ENCODE measurements at places on chromosomes 12 and 14.
A peak's percentile ranks its signal among the peaks of the same experiment; 100 is the strongest.

GRCh38 chr12:112425582-112426382 lies 7.0 kb downstream of the PTPN11 start:
- no peak for DNase-seq

GRCh38 chr14:97634751-97635150 lies 837.6 kb downstream of the VRK1 start:
- no peak for DNase-seq

- DNase-seq, result no peak
Measured at GRCh38 chr12:32379213-32379612, 20.1 kb upstream of the FGD4 start.

DNA sequence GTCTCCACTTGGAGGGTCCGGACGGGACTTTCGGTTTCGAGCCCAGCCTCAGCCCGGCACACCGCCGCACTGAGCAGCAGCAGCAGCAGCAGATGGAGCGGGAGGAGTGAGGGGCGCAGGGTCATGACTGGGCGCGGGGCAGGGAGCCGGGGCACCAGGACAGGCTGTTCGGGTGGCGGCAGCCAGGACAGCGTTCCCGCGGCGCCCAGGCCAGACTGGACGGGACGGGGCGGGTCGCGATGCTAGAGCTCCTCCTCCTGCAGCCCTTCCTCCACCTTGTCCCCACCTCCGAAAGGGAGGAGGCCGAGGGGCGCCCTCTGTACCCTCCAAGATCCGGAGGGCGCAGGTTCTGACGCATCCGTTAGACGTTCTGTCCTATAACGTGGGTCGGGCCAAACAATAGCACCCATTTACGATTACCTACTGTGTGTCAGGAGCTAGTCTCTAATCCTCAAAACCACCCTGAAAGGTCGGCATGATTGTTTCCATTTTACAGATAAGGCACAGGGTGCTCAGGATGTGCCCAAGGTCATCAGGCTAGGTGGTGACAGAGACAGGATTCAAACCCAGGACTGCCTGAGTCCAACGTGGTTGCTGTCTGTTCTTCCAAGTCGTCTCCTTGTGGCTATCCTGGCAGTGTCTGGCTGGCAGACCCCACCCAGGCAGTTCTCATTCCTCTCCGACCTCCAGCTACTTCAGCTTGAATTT lies at the start of gene FKBP11:
Gene FKBP11 (minus strand): TSS at position 189 of the 708 bp plus-strand sequence. CDS start 64 bp downstream, at position 125.
- peak; percentile 81 for DNase-seq

DNA sequence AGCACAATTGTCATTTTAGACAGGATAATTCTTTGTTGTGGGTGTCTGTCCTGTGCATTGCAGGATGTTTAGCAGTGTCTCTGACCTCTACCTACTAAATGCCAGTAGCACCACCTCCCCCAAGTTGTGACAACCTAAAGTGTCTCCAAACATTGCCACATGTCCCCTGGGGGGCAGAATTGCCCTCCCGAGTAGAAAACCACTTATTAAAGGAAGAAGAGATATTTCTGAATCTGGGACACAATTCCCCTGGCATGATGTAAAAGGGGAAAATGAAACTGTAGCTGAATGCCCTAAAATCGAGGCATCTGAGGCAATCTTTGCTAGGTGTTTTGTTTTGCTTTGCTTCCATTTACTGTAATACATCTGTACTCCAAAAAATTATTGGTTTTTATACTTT lies 116.8 kb upstream of the NAP1L1 start:
- no peak for DNase-seq

DNA sequence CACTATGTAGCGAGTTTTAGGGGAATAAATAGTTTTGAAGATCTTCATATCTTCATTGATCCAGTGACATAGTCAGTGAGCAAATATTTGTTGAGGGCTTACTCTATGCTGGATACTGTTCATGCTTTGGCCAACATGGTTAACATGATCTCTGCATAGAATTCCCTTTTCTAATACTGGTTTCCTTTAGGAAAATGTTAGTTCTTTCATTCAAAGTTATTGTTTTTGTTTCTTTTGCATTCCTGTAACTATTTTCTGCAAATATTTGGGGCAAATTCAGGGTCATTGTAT lies 226.5 kb downstream of the C12orf50 start:
- no peak for DNase-seq

GRCh38 chr12:97200181-97200580 lies 262.4 kb upstream of the RMST start:
- DNase-seq, result no peak

DNA sequence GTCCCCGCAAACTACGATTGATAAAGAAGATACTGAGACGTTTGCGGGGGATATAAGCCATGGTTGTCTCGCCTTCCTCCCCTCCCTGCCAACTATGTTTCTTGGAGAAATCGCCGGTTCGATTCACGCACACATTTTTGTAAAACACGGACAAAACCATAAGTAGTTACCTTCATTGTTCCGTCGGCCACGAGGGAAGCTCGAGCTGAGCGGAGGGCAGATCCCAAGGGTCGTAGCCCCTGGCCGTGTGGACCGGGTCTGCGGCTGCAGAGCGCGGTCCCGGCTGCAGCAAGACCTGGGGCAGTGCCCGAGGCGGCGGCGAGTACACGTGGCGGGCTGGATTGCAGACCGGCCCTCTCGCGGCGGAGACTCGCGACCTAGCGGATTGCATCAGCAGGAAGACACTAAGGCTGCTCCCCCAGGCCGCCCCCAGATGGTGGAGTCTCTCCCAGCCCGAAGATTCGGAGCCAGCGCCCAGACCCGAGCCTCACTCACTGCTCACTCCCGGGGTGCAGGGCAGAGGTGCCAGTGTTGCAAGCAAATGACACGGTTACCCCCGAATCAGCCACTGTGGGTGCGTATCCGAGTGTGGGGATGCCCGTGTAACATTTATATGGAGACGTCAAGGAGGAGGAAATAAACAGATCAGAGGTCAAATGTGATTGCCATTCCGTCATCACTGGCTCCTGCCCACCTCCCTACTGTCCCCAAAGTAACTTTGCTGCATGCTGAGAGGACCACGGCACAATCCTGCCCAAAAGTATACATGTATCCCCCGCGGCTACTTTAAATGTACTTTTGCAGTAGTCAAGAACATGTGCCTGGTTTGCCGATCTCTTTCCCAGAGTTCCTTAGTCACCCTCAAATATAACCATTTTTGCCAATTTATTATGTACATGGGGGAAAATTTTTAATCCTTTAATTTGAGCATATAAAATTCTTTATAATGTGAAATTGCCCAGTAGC lies at the start of gene BCAT1:
Gene BCAT1 (minus strand): TSS at position 345 of the 966 bp plus-strand sequence. CDS start 169 bp downstream, at position 176.
- DNase-seq, result peak; percentile 88

- DNase-seq, result no peak
Measured at GRCh38 chr12:68177562-68177961, 18.0 kb upstream of the IFNG start.

DNA sequence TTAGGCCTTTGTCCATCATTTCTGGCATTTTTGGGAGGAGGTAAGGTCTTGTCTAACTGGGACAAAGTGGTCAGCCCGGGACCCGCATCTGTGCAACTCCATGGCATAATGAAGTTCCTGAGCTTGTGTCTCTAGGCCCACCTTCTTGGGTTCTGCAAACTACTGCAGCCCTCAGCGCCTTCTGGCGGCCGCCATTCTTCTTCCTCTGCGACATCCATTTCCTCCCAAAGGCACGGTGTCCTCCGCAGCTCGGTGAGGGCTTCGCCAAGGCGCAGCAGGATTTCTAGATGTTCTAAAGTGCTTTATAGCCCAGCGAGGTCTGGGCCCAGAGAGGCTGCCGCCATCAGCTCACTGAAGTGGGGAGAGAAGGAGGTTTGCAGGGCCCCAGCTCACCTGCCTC lies 134.4 kb upstream of the OR4E1 start:
- DNase-seq, result no peak

GRCh38 chr12:56633468-56634241 lies 3.5 kb upstream of the BAZ2A start:
- DNase-seq, result no peak

- DNase-seq, result no peak
Measured at GRCh38 chr12:116222358-116222757, 55.1 kb downstream of the MED13L start.

- no peak for DNase-seq
Measured at GRCh38 chr12:132625731-132626430, 7.3 kb downstream of the P2RX2 start.

GRCh38 chr14:75041613-75042012 lies 9.7 kb downstream of the MLH3 start:
- no peak for DNase-seq

DNA sequence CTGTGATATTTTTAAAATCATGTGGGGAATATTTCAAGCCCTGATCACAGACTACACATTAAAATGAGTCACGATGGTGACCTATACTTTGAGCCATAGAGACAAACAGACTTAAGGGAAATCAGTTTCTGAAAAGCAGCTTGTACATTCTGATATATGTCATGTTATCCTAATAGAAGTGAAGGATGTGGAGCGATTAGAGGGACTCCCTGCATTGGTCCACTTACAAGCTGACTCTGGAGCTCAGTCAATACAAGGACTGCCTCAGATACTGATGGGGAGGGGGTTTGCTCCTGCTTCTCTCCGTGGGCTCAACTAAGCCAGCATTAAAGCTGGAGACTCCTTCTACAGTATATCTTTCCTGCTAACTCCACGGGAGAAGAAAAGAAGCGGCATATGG lies 173.5 kb downstream of the ALG10B start:
- DNase-seq, result no peak

- no peak for DNase-seq
Measured at GRCh38 chr14:22513066-22513812, 75.8 kb downstream of the DAD1 start.

DNA sequence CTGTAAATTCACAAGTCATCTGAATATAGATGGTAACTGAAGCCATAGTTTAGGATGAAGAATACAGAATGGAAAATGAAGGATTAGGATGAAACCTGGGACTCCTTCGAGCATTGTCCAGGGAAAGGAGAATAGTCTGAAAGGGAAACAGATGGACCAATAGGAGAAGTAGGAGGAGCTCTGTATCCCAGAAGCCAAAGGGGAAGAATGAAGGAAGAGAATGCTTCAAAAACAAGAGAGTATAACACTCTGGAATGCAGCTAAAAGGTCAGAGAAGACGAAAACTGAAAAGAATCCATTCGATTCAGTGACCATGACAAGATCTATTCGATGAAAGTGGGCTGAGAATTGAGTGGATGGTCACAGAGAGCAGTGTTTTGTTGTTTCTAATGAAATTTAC lies 1.0 kb downstream of the GMFB start:
- no peak for DNase-seq

DNA sequence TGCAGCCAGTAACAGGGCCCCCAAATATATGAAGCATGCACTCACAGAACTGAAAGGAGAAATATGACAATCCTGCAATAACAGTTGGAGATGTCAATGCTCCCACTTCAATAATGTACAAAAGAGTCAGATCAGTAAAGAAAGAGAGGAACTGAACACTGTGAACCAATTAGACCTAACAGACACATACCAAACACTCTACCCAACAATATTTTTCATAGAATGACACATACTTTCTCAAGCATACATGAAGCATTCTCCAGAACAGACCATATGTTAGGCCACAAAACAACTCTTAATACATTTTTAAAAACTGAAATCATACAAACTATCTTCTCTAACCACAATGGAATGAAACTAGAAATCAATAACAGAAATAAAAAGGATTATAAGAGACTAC lies 80.2 kb downstream of the ELK3 start:
- no peak for DNase-seq

DNA sequence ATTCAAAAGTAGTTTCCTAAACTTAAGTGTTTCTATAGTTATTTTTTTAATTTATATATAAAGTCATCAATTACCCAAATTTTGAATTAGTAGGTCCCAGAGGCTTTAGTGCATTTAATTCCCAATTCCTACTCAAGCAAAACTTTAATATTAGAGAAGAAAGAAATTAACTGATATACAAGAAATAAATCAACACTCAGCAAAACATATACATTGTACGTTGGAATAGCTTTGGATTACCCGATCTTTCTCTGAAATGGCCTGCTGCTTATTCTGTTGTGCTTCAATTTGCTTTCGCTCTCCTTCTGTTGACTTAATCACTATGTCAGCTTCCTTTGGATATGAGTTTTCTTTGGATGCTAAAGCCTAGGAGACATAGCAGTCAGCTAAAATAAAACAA lies 18.2 kb downstream of the RPAP3 start:
- DNase-seq, result no peak

GRCh38 chr14:99654235-99654985 lies 9.5 kb downstream of the HHIPL1 start:
- no peak for DNase-seq

- no peak for DNase-seq
Measured at GRCh38 chr12:27627123-27627852, 69.0 kb upstream of the REP15 start.

DNA sequence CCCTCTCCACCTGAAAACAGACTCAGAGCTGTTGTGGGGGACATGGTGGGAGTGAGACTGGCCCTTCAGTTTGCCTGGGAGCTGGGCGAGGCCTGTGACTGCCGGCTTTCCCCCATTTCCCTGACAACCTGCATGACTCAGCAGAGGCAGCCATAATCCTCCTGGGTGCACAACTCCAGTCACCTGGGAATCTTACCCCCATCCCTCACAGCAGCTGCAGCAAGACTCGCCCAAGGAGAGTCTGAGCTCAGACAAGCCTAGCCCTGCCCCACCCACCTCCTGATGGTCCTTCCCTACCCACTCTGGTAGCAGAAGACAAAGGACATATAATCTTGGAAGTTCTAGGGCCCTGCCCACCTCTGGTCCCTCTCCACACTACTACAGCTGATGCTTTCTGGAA lies 207.3 kb upstream of the ARID2 start:
- DNase-seq, result no peak

DNA sequence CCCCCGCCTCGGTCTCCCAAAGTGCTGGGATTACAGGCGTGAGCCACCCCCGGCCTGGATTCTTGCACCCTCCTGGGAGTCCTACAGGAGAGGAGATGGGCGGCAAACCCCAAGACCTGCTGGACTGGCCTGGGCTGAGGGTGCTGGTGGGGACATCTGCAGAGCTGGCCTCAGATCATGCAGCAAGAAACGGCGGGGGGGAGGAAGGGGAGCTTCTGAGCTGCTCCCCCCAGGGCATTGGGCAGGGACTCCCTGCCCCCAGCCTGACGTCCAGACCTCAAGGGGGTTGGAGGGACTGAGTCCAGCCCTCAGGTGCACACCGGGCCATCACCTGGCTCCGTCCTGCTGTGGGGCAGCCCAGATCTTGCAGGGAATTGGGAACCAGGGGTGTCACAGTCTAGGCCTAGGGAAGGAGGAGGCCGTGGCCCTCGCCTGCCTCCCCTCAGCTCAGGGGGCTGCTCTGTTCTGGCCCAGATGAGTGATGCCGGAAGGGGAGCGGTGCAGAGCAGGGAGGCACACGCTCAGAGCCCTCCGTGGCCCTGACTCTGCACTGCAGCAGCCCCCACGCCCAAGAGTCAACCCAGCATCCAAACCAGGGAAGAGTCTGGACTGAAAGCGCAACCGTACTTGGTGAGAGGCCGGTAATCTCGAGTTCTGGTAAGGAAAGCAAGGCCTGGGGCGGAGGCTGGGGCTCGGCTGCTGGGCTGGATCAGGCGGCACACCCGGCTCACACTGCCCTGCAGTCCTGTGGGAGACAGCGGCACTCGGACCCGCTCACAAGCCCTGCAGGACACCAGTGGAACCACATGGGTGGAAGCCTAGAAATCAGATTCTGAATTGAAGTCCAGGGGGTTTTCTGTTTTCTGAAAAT lies 8.9 kb upstream of the AMN start:
- DNase-seq, result no peak
